ENCODE measurements at places on chromosomes 1 and 21. TPM values are rescaled to one million over a fixed set of nuclear protein-coding genes. Genes with fewer than 3 reads are reported as not detected.

CR1 gene
- 0.18 TPM for total RNA-seq

MYBPH gene
- total RNA-seq = not detected

GNG5 gene
- 103 TPM for total RNA-seq

PIP5K1A gene
- 55.2 TPM for total RNA-seq

SUSD4 gene
- not detected for total RNA-seq

FAM78B gene
- 0.15 TPM for total RNA-seq

FNDC5 gene
- total RNA-seq = not detected

ZNF326 gene
- total RNA-seq = 16.3 TPM

Measured in activated CD8-positive, alpha-beta memory T cell treated with anti-CD3 and anti-CD28 coated beads, Interleukin-2, amount 10 ng/mL, durations not matched to agents 7 days and 5 days (primary cell).